ENCODE measurements at places on chromosomes 2 and 18. TPM values are rescaled to one million over a fixed set of nuclear protein-coding genes. Genes with fewer than 3 reads are reported as not detected.

Gene DQX1
- total RNA-seq: 0.71 TPM

Gene TMEM37
- 1.0 TPM for total RNA-seq

DNA sequence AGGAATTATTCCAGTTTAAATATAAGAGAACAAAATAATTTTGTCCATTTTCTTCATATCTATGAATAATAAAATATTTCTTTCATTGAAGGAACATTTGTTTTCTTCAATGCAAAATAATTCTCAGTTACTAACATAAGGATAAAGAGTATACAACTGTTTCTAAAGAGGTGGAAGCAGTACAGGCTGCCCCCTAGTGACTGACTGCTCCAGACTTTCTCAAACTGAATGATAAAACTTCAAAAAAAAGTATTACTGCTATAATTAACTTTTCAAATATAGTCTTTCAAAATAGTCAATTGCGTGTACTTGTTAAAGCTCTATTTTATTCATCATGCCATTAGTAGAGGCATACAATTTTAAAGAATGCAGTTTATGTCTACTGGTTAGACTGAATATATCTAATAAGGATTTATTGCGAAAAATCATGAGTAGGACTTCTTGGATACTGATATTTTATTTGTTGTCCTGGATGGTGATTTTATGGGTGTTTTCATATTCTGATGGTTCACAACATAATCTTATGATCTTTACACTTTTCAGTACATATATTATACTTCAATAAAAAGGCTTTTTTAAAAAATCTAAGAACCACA is 100.1 kb downstream of the WDPCP start:
- H3K36me3 ChIP-seq: no peaks in the 10 kb centered on the region
- peak; percentile 42 for DNase-seq
- H3K27ac ChIP-seq: no peak overlapping the region
- no peaks in the 10 kb centered on the region for H3K27me3 ChIP-seq
- no peaks in the 10 kb centered on the region for H3K4me1 ChIP-seq
- no peak overlapping the region for H3K4me3 ChIP-seq

DNA sequence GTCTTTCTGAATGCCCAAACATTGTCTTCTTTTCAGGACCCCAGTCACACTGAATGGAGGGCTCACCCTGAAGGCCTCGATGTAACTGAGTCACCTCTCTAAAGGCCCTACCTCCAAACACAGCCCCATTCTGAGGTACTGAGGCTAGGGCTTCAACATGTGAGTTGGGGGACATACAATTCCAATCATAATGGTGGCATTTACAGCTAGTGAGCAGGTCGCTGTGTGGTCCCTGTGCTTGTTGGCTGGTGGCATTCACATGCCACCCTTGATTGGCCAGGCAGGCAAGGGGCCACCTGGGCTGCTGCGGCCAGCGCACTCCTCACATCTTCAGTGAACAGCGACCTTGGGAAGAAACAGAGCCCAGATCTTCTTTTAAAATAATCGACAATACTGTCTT is 30.7 kb downstream of the AMER3 start:
- H3K36me3 ChIP-seq: no peaks in the 10 kb centered on the region
- no peaks in the 10 kb centered on the region for H3K27me3 ChIP-seq
- no peak for DNase-seq
- no peak overlapping the region for H3K27ac ChIP-seq
- H3K4me3 ChIP-seq: no peak overlapping the region

Gene PSD4
- 0.87 TPM for total RNA-seq

GRCh38 chr2:184463866-184464248 is 134.5 kb upstream of the ZNF804A start:
- no peaks in the 10 kb centered on the region for H3K36me3 ChIP-seq
- no peak overlapping the region for H3K4me3 ChIP-seq
- no peaks in the 10 kb centered on the region for H3K4me1 ChIP-seq
- DNase-seq: no peak
- no peaks in the 10 kb centered on the region for H3K27me3 ChIP-seq

Gene IL37
- total RNA-seq: not detected

Gene CRYGD
- total RNA-seq: not detected

GRCh38 chr2:146678516-146678915 is 1166.3 kb upstream of the ACVR2A start:
- peaks cover 10% of the 10 kb centered on the region for H3K4me1 ChIP-seq
- H3K36me3 ChIP-seq: no peaks in the 10 kb centered on the region
- H3K27ac ChIP-seq: no peak overlapping the region
- no peaks in the 10 kb centered on the region for H3K27me3 ChIP-seq

Gene DSG4
- not detected for total RNA-seq

Gene ANKRD29
- total RNA-seq: 0.81 TPM

Gene PPP1CB
- total RNA-seq: 244 TPM

Gene BOLL
- not detected for total RNA-seq

DNA sequence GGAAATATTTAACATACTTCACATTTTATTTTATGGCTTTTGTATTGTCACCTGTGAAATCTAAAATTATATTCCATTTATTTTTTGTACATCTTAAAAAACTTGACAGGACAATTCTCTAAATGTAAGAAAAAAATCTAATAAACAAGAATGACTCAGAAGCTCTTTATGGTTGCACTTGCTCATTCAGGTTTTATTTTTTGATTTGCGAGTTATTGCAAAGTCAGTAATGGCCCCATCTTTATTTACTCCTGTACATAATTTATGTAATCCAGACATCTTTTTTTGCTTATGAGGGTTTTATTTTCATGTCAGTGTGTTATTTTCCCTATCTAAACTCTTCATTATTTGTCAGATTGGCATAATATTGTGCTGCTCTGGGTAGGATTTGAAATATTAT is 145.1 kb downstream of the MBD5 start:
- no peak overlapping the region for H3K4me3 ChIP-seq
- H3K36me3 ChIP-seq: no peaks in the 10 kb centered on the region
- H3K27ac ChIP-seq: no peak overlapping the region
- H3K27me3 ChIP-seq: no peaks in the 10 kb centered on the region

Gene RPRM
- 0.51 TPM for total RNA-seq

Gene CLHC1
- 23.2 TPM for total RNA-seq

DNA sequence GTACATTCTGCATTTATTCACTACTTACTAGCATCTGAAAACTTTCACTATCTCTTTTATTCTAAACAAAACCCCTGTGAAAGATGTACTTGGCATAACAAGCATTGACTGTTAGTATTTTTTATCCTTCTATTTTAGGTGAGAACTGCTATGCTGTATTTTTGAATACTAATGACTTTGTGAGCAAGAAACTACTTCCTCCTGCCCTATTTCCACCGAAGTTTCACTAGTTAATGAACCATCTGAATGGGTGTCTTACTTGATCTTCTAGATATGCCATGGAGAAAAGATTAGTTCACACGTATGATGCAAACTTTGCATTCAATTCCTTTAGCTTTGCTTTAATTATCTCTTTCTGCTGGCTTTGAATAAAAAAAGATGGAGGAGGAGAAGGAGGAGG is 68.1 kb downstream of the EPHA4 start:
- no peak overlapping the region for H3K27ac ChIP-seq
- DNase-seq: no peak
- peaks cover 44% of the 10 kb centered on the region for H3K4me1 ChIP-seq
- H3K36me3 ChIP-seq: no peaks in the 10 kb centered on the region

DNA sequence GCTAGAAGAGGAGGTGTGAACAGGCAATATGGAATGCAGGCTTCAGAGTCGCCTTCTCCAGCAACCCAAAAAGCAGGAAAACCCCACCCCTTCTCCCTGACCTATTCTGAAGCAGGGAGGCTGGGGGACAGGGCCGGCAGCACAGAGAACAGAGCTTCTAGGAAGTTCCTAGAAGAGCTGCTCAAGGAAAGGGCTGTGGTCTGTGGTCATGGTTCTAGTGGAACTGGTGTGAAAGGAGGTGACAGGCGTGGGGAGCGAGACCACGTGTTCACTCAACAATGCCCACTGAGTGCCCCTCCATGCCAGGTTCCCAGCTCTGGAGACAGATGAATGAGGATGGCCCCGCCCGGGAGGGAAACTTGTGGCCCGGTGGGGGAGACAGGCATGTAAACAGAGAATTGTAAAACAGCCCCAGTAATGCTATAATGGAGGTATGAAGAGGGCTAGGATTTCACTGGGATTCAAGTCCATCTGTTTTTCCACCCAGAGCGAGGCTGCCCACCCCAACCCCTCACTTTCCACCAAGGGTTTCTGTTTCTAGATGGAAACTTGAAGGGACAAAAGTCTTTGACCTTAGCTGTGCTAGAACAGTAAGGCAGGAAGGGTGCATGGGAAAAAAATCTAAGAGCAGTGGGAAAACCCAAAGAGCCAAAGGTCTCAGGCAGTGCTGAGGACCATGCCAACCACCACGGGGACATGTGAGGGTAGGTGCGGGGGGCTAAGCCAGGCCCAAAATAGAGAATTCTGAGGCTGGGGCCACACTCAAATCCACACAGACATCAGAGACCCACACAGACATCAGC is 71.8 kb downstream of the TNS1 start:
- no peak overlapping the region for H3K4me3 ChIP-seq
- DNase-seq: no peak
- no peaks in the 10 kb centered on the region for H3K36me3 ChIP-seq
- H3K4me1 ChIP-seq: peaks cover 5% of the 10 kb centered on the region
- H3K27me3 ChIP-seq: no peaks in the 10 kb centered on the region

Gene DPP4
- 0.49 TPM for total RNA-seq

DNA sequence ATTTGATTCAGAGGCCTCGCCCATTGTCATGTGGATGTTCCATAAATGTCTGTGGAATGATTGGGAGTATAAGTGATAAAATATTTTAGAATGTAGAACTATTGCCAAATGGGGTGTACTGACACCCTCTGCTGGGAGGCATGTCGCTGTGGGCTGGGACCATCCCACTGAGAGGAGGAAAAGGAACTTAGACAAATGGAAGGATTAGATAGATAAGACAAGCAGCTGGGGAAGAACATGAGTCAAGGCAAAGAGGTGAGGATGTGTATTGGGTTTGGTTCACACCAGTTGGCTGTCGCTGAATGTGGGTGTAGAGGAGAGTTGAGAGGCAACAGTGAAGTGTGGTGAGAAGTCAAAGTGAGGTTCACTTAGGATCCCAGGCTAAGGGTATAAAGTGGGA is 4.0 kb downstream of the C2orf74 start:
- no peak for DNase-seq
- H3K36me3 ChIP-seq: peaks cover 11% of the 10 kb centered on the region
- no peak overlapping the region for H3K4me3 ChIP-seq
- H3K4me1 ChIP-seq: no peaks in the 10 kb centered on the region

GRCh38 chr2:11071211-11071610 is 84.1 kb upstream of the SLC66A3 start:
- no peak overlapping the region for H3K27ac ChIP-seq
- H3K36me3 ChIP-seq: no peaks in the 10 kb centered on the region
- no peak for DNase-seq
- H3K4me3 ChIP-seq: no peak overlapping the region

- H3K36me3 ChIP-seq: no peaks in the 10 kb centered on the region
- no peak for DNase-seq
- H3K4me3 ChIP-seq: no peak overlapping the region
- no peaks in the 10 kb centered on the region for H3K27me3 ChIP-seq
- no peak overlapping the region for H3K27ac ChIP-seq
Measured at GRCh38 chr2:121771976-121772742, 16.7 kb downstream of the TSN start.
